Gastrocnemius medialis (tissue), 4 donors: ENCODE measurements at places on chromosomes 12 and 14. TPM values are rescaled to one million over a fixed set of nuclear protein-coding genes. Genes with fewer than 3 reads are reported as not detected.

GRCh38 chr12:68416826-68417225, 84.7 kb upstream of the MDM1 start:
- H3K27ac ChIP-seq, result no peak overlapping the region
- H3K4me3 ChIP-seq, result no peak overlapping the region
- H3K27me3 ChIP-seq, result no peaks in the 10 kb centered on the region
- peaks cover 16% of the 10 kb centered on the region for H3K4me1 ChIP-seq

- peaks cover 18% of the 10 kb centered on the region for H3K4me1 ChIP-seq
- no peak for DNase-seq
- H3K27ac ChIP-seq, result no peak overlapping the region
- no peak overlapping the region for H3K4me3 ChIP-seq
These were observed 1.6 kb downstream of the CBLN3 start for GRCh38 chr14:24427537-24428508.

- H3K4me1 ChIP-seq, result no peaks in the 10 kb centered on the region
- no peak for DNase-seq
- H3K27me3 ChIP-seq, result no peaks in the 10 kb centered on the region
- no peaks in the 10 kb centered on the region for H3K36me3 ChIP-seq
These were observed 13.7 kb downstream of the TRIM9 start for GRCh38 chr14:51081209-51081608.

MYRFL gene
- 1.1 TPM for total RNA-seq

TMEM52B gene
- total RNA-seq, result not detected

RAD51B gene
- total RNA-seq, result 2.4 TPM

JPH4 gene
- total RNA-seq, result not detected

DDX23 gene
- total RNA-seq, result 73.1 TPM
